Stimulated activated CD4-positive, alpha-beta T cell treated with anti-CD3 and anti-CD28 coated beads, Interleukin-1b, Interleukin-23, amount 100 ng/mL, for 24 hours (primary cell): ENCODE measurements at places on chromosomes 5 and 9.

GRCh38 chr5:140351609-140352334 is 5.4 kb upstream of the HBEGF start:
- peak; percentile 54 for DNase-seq

DNA sequence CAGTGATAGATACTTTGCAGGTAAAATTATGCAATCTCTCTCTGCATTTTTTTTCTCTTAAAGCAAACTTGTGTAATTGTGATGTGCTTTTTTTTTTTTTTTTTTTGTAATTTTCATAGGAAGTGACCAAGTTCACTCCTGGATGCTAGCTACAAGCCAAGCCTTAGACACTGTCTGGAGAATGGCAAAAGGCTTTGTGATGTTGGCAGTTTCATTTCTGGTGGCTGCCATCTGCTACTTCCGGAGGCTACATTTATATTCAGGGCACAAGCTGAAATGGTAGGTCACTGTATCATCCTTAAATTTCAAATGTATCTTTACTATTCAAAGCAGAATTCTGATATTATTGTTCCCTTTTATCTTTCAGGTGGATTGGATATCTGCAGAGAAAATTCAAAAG is 19.3 kb downstream of the OTULINL start:
- DNase-seq = no peak

- no peak for DNase-seq
Observed at GRCh38 chr9:27560457-27560856, 12.8 kb downstream of the C9orf72 start.

- DNase-seq = no peak
Observed at GRCh38 chr9:134267305-134267880, 58.9 kb upstream of the RXRA start.

DNA sequence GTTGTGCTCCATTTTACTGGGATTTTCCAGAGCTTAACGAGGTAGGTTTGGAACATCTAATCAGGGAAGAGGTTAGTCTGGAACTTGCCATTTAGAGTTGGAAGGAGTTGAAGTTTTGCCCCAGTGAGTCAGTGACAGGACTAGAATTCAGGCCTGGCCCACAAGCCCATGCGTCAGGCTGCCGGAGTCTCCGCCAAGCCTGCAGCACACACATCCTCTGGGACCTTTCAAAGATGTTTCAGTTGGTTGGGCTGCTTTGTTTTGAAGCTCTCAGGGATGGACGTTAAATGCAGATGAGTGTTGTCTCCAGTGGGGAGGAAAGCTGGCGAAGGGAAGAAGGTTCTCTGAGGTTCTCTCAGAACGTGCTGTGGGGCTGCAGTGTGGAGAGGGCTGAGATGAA is 147.0 kb downstream of the PSAT1 start:
- DNase-seq = no peak

DNA sequence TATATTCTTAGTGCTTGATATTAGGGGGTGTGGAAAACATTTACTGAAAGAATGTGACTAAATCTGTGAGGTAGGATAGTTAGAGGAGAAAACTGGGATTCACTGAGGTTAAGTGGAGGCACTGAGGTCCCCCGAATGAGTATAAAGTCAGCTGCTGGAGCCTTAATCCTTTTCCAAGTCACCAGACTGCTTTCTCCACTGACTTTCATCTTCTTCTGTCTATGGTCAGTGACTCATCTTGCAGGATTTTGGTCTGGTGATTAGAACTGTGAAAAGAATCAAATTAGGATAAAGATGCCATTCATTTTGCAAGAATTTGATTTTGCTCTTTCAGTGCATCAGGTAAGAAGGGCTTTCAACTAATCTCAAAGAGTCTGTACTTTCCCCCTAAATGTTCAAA is 89.3 kb upstream of the ALDH1A1 start:
- no peak for DNase-seq

GRCh38 chr5:1515921-1516571 is 7.7 kb downstream of the LPCAT1 start:
- no peak for DNase-seq

DNA sequence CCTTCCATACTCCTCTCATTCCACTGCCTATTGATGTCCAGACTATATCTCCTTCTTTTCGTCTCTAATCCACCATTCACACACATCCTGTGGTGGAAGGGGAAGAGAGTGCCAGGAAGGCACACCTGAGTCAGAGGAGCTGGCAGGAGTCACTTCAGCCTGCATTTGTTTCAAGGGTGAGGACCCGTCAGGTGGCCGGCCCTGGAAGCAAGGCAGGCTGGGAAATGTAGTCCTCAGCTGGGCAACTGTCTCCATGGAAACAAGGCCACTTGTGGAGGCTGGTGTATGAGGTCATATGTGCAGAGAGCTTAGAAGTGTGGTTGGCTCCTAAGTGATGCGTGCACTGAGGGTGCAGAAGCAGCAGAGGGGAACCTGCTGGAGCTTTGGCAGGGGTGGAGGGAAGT is 278.4 kb downstream of the NSG2 start:
- DNase-seq = no peak

DNA sequence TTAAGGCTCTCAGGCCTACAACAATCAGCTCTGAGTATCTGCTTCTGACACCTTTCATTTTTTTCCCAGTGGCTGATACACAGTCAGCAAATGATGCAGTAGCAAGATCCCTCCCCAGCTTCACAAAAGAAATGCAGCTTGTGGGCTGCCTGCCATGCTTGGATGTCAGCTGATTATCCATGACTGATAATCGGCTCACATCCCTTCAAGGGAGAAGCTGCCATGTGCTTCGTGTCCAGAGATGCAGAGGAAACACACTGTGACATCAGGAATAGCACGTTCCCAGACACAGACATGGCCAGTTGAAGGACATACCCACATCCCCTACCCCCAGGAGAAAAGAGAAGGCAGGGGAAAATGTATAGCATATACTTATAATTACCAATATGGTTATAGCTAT is 27.9 kb downstream of the TMEM215 start:
- no peak for DNase-seq

GRCh38 chr5:65508978-65509377 is 27.3 kb upstream of the ADAMTS6 start:
- no peak for DNase-seq

DNA sequence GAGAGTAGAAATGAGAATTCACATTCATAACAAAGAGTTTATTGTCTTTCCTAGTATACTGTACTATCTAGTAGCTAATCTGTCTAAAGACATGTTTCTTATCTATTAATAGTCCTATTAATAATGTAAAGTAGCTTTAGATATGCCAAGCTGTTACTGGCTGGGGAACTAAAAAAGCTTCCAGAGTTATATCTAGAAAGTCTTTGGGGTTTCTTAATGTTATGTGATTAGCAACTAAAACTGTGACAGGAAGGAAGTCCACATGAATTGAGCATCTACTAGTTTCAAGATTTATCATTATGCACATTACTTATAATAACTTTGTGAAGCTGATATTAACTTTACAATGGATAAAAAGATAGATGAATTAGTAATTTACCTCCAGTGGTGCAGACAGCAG is 122.7 kb upstream of the CDKN2B start:
- DNase-seq = no peak

DNA sequence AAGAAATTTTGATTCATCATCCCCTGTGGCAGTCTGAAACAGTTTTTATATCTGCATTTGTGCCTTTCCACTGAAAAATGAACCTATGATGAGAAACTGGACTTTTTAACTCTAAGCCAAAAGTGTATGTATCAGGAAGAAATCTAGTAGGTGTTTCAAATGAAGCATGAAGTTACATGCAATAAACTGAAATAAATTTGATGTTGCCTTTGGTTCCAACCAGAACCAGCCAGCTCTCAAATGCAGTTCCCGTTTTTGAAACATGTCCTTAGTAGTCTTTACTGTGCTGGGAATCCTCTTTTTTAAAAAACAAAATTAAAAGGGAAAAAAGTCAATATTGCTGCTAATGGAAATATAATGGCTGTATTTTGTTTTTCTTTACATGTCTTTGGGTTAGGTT is 43.9 kb downstream of the HACD4 start:
- DNase-seq = no peak

DNA sequence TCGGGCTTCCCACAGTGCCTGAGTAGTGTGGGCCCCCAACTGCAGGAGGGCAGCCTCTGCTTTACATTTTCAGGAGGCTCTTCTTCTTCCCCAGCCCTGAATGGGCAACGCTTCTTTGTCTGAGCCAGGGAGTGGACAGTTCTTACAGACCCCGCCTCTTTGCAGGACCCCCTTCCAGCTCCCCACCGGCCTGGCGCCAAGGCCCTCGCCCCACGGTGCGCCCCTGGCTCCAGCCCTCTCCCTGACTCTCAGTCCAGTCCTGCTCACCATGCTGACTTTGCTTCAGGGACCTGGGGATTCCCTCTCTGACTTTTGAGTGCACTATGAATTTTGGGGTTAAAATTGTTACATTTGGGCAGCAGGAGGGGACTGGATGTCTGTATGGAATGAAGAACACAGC is 123.8 kb downstream of the HSD17B3 start:
- no peak for DNase-seq

DNA sequence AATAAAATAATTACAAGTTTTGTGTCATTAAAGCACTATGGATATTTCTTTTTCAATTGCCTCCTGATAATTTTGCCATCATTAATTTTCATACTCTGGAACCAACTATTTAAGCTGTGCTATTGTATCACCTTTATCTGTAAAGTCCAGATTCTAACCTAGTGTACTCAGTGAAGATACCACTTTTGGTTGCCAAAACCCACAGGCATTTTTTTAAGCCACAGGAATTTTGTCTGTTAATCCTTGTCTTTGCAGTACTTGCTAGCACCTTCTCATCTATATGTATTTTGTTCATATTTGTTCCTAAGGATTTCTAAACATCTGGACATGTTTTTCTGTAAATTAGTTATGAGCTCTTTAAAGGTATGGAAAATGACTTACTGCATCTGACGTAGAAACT is 481.4 kb upstream of the DAB2 start:
- no peak for DNase-seq
